ENCODE measurements at places on chromosomes 11 and 22.

- DNase-seq = no peak
Measured at GRCh38 chr11:206526-207207, 532 bp downstream of the BET1L start.

DNA sequence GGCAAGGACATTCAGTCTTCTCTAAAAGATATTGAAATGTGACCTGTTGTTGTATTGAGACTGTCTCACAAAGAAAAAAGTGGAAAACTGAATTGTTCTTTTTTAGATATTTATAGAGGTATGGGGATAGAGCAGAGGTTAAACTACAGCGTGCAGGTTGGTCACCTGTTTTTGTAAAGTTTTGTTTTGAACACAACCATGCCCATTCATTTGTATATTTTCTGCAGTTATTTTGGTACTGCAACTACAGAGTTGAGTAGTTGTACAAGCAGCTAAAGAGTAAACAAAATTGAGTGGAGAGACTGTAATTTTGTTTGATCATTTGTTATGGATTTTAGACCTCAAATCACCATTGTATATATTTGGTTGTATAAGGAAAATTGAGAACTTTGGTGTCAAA is 11.3 kb downstream of the EED start:
- no peak for DNase-seq

DNA sequence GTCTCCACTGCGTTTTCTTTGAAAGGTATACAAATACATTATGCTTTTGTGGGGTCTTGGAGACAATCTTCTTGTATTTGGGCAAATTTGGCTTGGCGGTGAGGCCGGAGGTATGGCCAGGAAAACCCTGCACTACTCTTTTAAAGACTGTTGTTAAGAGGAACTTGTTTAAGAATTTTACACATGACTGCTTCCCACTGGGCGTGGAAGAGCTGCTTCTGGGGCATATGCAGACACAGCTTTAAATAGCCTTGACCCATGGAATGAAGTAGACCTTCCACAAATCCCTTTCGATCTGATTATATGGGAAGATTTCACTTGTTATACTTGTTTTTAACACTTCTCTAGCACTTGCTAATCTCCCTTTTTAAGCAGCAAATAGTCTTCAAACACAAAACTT is 453.6 kb downstream of the MN1 start:
- DNase-seq = no peak

- DNase-seq = no peak
Measured at GRCh38 chr22:46536537-46537224, 739 bp downstream of the CELSR1 start.

DNA sequence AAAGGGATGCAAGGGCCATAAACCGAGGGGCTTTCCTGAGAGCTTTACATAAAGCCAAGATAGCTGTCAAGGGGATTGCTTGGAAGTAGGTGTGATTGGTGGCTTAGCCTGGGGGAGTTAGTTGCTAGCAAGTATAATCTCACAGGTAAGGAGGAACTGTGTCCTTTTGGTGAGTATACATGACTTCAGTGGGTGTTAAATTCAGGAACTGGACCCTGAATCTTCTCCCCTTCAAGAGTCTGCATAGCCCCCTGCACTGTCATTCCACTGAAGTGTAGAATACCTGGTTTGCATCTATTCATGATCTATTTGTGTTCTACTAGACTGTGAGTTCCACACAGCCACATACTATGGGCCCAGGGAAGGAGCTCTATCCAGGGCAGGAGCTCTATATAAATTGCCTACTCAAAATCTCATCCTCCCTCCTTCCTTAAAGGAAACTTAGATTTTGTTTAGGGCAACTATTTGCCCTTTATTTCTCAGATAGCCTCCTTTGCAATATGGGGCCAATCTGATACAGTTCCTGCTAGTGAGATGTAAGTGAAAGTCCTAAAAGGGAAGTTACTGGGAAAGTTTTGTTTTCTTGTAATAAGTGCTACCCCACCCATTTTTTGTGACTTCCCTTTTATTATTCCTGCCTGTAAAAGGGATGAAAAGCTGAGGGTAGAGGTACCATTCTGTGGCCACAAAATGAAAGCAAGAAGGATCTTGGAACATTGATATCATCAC is 120.5 kb downstream of the PGR start:
- no peak for DNase-seq

- DNase-seq = no peak
Measured at GRCh38 chr11:79336797-79337517, 103.9 kb downstream of the TENM4 start.

- DNase-seq = no peak
Measured at GRCh38 chr11:22510741-22511140, 114.9 kb downstream of the FANCF start.

GRCh38 chr11:19777039-19777376 is 64.4 kb downstream of the NAV2 start:
- no peak for DNase-seq
